ENCODE measurements at places on chromosomes 2 and 18.

DNA sequence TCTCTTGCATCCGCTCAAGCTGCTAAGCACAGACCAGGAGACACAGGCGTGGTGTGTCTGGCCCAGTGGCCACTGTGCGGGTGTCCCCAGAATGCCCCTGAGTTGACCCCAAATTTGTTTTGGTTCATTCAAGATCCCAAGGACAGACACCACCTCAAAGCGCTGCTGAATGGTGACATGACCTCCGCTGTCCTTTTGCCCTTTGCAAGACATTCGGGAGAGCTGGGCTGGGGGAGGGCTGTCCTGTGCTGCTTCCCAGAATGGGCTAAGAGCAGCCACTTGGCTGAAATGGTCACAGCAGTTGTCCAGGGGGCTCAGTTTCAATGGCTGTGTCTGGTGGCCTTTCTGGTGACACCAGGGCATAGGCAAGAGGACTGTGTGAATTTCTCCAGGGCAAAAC lies 84.1 kb downstream of the SMIM21 start:
- no peak for DNase-seq

DNA sequence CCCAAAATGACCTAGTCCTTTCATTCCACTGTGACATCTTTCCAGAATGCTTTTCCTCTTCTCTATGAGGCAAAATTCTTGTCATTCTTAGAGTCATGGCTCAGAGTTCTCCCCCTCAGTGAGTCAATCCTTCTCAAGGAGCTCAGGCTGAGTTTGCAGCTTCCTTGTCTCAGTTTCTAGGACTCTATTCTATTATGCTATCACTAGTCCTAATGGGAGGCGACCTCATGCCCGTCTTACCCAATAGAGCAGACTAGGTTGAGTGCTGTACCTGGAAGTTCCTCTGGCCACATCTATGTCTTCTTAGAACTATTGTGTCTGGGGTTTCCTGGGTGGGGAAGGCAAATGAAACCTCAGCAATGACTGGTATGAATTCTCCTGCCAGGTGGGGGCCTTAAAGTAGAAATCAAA lies 51.5 kb downstream of the HAUS1 start:
- no peak for DNase-seq

DNA sequence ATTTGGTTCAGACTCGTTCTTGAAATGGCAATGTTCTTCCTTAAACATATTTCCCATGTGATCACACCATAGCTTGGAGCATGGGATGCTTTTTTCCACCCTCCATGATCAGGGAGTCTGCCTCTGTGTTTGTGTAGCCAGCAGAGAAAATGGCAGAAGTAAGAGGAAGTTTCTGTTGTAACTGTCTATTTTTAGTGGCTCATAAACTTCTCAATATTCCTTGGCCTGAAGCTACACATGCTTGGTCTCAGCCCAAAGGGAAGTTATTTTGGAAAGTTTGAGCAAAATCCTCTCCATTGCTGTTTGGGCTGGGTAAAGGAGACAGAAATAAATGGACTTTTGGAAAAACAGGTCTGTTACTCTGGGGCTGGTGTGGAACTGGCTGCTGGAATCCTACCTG lies 33.4 kb upstream of the ITGA6 start:
- DNase-seq, result peak; percentile 73

- no peak for DNase-seq
These were observed 62.1 kb upstream of the DOCK10 start for GRCh38 chr2:225104321-225104720.

- no peak for DNase-seq
These were observed 439.5 kb upstream of the ZEB2 start for GRCh38 chr2:144959416-144959815.

GRCh38 chr18:29063346-29063745 lies 886.4 kb upstream of the CDH2 start:
- DNase-seq, result no peak

DNA sequence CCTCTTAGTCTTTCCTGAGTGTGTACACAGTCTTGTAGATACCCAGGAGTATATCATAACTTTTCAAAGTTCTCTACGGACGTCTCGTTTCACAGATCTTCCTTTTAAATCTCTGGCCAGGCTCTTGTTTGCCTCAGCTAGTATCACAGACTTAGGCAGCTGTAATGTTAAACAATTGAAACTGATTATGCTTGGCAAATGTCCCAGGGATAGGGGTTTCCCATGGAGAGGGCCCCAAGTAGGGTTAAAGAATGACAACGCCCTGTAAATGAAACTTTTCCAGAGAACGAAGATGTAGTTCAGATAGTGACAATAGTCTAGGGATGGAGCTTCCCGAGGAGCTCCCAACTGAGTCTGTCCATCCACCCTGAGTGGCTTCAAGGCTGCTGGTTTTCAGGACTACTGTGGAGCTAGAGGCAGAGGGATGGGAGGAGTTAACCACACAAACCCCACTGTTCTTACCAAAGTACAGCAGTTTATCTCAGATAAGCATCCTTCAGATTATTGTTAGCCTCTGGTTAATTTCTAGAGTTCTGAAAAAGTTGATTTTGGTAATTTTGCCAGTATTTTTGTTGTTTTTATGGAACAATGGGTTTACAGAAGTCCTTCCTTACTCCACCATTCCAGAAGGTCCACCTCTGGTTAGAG lies 9.1 kb downstream of the NEURL3 start:
- DNase-seq, result no peak
